ENCODE measurements at places on chromosomes 4 and X.

DNA sequence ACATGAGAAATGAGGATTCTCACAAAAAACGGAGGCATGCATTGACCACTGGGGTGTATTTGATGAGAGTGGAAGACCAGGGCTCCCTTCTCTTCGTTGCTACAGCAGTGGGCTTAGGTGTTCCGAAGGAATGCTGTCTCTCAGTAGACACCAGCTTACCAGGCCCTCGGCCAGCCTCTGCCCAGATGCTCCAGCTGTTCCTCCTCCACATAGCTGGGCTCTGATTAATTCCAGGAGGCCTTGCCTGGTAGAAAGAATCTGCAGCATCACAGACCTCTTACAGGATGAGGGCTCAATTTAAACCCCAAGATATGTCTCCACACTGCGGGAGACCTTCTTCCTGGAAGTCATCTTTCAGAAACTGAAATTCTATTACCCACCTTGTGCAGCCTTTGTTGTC lies 346.6 kb upstream of the TENM3 start:
- DNase-seq: no peak

- no peak for DNase-seq
Observed at GRCh38 chr4:11898796-11899195, 470.1 kb upstream of the HS3ST1 start.

DNA sequence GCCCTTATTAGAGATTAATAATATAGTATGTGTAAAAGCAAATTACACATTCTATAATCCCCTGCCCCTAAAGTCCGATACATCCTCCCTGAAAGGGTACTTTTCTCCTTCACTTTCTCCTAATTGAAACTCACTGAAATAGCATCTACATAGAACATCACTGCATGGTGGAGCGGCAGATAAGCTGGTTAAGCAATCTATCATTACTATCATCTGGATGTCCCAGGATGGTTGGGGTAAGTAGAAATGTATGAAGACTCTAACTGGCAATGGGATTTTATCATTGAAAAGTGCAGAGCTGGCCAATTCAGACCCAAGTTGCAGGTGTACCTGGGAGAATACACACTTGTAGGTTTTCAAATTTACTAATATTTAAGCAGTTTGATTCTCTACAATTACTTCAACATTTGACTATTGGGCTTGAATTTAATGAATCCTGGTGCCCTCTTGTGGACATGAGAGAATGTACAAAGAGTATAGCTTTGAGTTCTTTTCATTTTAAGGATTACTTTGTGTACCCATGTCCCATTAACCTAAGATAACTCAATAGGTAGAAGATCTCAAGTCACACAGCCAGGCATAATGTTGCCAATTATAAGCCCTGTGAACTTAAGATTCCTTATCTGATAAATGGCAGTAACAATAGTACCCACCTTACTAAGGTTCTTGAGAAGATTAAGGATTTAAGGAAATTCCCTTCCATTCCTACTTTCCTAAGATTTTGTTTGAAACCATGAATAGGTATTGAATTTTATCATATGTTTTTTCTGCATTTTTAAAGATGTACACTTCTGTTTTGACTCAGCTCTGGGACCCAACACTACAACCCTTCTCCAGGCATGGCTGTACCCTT lies 69.8 kb downstream of the SHROOM3 start:
- DNase-seq: peak; percentile 49

- DNase-seq: no peak
Observed at GRCh38 chrX:110251961-110252360, 65.9 kb downstream of the AMMECR1 start.

DNA sequence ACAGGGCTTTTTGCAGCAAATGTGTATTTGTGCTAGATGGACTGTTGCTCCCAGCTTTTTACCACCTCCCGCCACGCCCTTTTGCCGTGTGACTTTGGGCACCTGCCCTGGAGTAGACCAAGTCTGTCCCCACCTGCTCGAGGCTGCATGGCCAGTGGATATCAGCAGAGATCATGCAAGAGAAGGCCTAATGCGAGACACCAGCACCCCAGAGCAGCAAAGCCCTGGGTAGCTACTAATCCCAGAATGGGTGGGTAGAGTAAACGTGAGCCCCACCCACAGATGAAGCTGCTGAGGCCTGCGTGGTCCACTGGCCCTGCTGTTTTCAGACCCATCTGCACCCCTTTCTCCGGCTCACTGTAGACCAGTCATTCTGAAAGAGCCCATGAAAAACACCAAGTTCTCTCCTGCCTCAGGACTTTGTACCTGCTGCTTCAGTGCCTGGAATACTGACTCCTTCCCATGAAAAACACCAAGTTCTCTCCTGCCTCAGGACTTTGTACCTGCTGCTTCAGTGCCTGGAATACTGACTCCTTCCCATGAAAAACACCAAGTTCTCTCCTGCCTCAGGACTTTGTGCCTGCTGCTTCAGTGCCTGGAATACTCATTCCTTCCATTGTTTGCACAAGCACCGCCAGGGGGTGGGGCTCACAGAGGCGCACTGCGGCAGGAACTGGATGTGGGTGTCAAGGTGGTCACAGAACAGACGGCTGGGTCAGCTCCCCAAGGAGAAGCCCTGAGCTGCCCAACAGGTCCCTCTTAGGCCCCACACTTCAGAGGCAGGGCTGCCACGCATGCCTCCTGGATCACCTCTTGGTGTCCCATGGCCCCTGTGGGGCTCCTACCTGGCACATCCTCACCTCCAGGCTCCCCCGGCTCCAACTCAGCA lies 5.1 kb upstream of the TNIP2 start:
- no peak for DNase-seq

DNA sequence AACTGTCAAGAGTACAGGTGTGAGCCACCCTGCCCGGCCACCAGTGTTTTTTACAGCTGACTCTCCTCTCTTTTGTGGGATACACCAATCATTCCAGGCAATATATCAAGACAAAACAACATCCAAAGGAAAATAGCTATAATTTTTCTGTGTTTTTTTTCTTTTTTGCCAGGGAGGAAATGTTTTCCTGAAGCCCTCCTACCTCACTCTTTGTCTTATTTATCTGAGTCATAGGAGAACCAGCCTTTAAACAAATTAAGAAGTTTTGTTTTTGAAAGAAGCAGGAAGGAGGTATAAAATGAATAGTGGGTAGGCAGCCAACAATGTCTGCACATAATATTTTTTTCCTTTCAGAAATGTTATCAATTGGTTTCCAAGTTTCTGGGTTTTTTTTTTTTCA lies 493.9 kb downstream of the CCSER1 start:
- DNase-seq: no peak

- DNase-seq: no peak
Observed at GRCh38 chrX:134573683-134574035, 84.6 kb downstream of the PLAC1 start.

GRCh38 chr4:29770627-29771026 lies 949.5 kb upstream of the PCDH7 start:
- no peak for DNase-seq

GRCh38 chrX:142483965-142484364 lies 278.9 kb upstream of the MAGEC2 start:
- no peak for DNase-seq

GRCh38 chrX:107421337-107421861 lies 28.1 kb upstream of the FRMPD3 start:
- no peak for DNase-seq

All from amniotic stem cell (primary cell).